ENCODE measurements at places on chromosomes 5 and 9.
A peak's percentile ranks its signal among the peaks of the same experiment; 100 is the strongest.

- DNase-seq = no peak
Observed at GRCh38 chr9:82970359-82970758, 92.6 kb downstream of the RASEF start.

GRCh38 chr5:175893466-175893865 lies 22.1 kb downstream of the CPLX2 start:
- DNase-seq = no peak

- DNase-seq = no peak
Observed at GRCh38 chr5:2204366-2205184, 321.9 kb upstream of the IRX4 start.

- DNase-seq = no peak
Observed at GRCh38 chr5:105878402-105878801, 1792.3 kb downstream of the EFNA5 start.

GRCh38 chr9:92257327-92257726 lies 36.2 kb downstream of the IARS1 start:
- DNase-seq = no peak

GRCh38 chr9:7533376-7534090 lies 266.0 kb downstream of the DMAC1 start:
- no peak for DNase-seq

- DNase-seq = no peak
Observed at GRCh38 chr9:135359764-135360163, 119.8 kb upstream of the PPP1R26 start.

GRCh38 chr9:77375956-77376532 lies 198.7 kb downstream of the VPS13A start:
- DNase-seq = no peak

DNA sequence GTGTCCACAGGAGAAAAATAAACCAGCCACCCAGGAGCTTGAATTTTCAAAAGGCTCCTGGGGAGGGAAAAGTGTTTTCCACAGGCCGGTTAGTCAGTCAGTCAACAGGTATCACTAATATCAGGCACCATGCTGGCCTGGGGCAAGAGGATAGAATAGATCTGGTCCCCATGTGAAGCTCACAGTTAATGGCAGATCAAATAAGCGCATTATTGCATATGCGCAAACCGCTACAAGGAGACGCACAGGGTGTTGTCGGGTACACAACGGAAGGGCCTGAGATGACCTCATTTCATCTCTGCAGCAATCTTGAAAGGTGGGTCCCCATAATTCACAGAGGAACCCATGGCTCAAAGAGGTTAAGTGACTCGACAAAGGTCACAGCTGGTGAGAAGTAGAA lies 260.7 kb downstream of the CRB2 start:
- no peak for DNase-seq

DNA sequence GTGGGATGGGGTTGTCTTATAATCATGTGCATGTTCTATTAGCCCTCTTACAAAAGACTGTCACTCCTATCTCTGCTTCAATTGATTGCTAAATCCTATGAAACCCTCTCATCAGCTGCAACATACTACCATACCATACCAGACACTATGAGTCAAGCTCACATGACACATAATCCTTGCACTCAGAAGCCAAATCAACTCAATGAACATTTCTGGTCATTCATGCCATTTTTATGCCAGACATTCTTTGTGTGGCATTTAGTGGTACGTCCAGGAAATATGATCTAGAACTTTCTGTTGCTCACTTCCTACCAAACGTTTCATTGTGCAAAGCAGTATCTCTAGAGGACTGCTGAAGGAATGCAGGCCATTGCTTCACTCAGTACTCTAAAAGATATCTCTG lies 159.2 kb upstream of the GNA14 start:
- no peak for DNase-seq

GRCh38 chr5:53151713-53152458 lies 42.3 kb upstream of the MOCS2 start:
- DNase-seq = no peak

DNA sequence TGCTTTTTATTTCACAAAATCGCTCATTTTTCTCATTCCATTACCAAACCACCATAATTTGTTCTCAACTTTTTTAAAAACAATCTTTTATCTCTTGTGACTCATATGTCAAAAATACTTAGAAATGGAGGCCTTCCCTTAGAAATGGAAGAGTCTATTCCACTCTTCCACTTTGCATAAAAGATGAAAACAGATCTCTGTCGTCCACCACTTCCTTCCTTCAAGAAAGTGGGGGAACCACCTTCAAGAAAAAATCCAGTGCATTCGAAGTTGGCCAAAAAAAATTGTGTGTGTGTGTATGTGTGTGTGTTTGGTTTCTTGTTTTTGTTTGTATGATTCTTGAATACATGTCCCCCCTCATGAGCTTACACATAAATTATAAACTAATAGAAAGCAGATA lies 628.8 kb upstream of the DMAC1 start:
- DNase-seq = peak; percentile 22

- DNase-seq = peak; percentile 40
Observed at GRCh38 chr9:137619240-137620047, 639 bp downstream of the EHMT1 start.

GRCh38 chr5:167525004-167525403 lies 766.4 kb upstream of the WWC1 start:
- no peak for DNase-seq

DNA sequence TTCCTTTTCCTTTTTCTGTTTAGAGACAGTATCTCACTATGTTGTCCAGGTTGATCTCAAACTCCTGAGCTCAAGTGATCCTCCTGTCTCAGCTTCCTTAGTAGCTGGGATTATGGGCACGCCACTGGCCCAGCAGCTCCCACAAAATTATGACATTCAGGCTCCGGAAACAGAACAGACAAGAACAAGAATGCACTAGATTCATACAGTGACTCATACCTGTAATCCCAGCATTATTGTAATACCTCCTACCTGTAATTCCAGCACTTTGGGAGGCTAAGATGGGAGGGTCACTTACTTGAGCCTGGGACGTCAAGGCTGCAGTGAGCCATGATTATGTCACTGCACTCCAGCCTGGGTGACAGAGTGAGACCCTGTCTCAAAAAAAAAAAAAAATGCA lies 26.7 kb upstream of the B4GALT1 start:
- DNase-seq = no peak

DNA sequence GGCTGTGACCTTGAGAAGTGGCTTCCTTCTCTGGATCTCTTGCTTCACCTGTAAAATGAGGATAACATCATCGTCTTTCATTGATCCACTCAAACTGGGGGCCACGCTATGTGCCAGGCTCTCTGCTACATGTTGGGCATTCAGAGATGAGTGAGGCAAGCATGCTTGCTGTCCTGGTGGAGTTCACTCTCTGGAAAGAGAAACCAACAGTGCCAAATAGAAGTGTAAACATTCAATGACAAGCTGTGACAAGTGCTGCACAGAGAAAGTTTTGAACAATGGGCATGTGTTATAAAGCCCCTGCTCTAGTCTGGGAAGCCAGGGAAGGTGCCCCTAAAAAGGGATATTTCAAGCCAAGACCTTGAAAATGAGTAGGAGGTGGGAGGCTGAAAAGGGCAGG lies 50.9 kb upstream of the AFAP1L1 start:
- no peak for DNase-seq

DNA sequence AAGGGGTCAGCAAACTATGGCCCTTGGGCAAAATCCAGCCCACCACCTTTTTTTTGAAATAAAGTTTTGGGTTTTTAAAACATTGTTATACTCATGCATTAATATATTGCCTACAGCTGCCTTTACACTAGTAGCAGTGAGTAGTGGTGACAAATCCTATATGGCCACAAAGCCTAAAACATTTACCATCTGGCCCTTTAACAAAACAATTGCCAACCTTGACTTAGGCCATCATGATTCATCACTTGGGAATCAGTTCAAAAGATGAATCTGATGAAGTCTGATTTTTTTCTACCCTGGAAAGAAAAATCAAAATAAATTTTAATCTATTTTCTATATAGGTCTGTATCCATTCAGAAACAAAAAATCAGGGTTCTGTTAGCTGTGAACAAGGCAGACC lies 484.9 kb downstream of the BNC2 start:
- no peak for DNase-seq

DNA sequence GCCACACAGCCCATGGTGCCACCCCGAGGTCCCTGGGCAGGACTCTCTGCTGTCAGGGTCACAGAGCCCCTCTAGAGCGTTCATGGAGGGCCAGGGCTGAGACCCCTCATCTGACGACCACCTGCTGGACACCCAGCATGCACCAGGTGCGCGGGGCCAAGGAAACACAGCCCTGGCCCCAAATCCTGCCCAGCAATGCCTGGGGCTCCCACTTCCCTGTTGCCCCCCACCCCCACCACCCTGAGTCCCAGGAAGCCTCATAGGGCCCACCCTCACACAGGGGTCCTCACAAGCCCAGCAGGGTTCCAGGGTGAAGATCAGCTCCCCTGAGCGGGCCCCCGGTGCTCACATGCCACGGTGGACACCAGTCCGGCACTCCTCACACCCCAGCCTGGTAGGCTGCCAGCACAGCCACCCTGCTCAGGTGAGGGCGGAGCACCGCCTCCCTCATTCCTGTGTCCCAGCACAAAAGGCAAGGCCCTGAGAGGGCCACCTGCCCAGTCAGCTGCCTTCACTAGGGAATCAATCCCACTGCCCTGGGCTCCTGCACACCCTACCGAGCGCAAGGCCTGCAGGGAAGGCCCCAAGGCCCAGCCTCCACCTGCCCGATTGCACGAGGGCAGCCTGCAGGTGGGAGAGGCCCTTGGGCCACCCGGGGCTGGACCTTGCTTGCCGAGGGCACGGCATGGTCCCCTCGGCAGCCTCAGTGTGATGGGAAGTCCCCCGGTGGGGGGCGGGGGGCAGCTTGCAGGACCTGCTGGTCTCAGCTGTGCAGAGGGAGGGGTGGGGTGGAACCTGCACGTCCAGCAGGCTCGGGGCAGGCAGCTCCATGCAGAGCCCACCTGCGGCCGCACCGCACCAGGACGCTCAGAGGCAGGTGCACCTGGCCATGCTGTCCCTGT lies 56.4 kb upstream of the UBAC1 start:
- no peak for DNase-seq

DNA sequence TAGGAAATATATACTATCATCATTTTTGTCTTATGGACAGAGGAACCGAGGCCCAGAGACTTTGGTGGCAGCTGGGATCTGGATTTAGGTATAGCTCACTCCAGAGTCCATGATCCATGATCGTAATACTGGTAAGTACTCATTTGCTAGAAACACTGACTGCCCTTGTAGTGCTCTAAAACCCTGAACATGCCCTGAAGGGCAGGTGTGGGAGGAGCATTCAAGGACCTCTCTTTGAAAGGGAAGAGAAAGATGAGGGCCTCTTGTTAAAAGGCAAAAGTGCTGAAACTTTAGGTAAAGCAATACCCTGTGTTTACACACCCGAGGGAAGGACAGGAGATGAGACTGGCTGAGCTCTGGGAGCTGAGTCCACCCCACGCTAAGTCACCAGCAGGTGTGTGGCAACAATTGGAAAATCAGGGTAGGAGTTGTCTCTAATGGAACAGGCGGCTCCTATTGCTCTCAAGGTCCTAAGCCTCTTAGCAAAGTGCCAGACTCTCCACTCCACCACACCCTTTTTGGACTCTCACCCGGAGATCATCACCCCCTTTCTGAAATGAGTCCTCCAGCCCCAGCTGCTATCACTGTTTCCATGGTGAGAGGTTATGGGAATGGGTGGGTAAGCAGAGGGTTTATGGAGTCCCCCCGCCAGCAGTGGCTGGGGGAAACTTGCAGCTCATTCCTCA lies 34.8 kb downstream of the TRPC7 start:
- DNase-seq = no peak

GRCh38 chr5:118236108-118236849 lies 752.1 kb downstream of the DTWD2 start:
- no peak for DNase-seq

DNA sequence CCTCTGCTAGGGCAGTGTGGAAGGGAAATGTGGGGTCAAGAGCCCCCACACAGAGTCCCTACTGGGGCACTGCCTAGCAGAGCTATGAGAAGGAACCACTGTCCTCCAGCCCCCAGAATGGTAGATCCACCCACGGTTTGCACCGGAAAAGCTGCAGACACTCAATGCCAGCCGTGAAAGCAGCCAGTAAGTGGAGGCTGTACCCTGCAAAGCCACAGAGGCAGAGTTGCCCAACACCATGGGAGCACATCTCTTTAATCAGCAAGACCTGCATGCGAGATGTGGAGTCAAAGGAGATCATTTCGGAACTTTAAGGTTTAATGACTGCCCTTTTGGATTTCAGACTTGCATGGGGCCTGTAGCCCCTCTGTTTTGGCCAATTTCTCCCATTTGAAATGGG lies 52.2 kb downstream of the GKAP1 start:
- DNase-seq = no peak

GRCh38 chr9:79661886-79662536 lies 90.2 kb downstream of the TLE4 start:
- DNase-seq = no peak

DNA sequence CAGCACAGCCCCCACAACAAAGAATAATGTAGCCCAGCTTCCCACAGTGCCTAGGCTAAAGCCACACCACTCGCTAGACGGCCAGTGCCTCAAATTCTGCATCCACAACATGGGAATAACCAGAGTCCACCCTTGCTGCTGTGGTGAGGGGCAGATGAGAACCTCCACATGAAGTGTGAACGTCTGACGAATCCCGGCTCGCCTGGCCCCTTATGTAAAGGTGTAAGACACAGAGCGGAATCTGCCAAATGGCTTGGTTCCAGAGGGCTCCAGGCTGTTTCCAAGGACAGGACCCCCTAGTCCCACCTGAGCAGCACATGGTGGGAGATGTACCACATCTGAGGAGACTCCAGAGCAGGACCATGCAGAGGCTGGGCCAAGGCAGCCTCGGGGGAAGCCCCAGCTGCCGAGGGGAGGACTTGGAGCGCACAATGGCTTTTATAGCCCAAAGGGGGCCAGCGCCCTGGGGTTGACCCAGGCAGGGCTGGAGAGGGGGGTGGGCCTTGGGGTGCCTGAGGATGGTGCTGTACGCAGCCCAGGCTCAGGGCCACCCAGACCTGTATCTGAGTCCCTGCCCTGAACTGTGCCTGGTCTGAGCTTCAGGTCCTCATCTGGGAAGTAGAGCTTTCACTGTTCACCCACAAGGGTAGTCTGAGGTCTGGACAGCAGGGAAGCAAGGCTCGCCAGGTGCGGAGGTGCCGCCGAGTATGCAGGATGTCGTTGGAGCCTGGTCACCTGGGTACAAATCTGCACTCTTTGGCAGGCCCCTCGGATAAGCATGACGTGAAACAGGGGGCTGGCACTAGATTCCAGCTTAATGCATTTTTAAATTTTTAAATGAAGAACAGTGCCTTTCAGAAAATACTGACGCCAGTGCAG lies 24.9 kb upstream of the SLC25A51 start:
- no peak for DNase-seq

DNA sequence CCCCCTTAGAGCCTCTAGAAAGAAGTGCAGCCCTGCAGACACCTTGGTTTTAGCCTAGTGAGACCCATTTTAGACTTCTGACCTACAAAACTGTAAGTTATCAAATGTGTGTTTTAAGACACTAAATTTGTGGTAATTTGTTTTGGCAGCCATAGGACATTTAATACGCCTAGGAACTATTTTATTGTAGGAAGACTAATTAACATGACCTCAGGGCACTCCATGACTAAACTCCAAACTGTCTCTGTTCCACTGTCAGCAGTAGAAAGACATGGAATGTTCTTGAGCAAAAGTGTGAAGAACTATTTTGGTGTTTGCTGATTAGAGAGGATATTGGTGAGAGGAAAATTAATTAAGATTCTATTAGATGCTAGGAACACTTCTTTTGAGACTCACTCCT lies 4.1 kb upstream of the APC start:
- no peak for DNase-seq

- no peak for DNase-seq
Observed at GRCh38 chr9:19336166-19336565, 43.9 kb downstream of the RPS6 start.

Data from CD4-positive, alpha-beta T cell treated with Interleukin-21 for 1 hour (primary cell).